ENCODE measurements at places on chromosomes 1 and 21. TPM values are rescaled to one million over a fixed set of nuclear protein-coding genes. Genes with fewer than 3 reads are reported as not detected.
A peak's percentile ranks its signal among the peaks of the same experiment; 100 is the strongest.

GRCh38 chr1:181318858-181319235 lies 164.5 kb upstream of the CACNA1E start:
- no peak for DNase-seq

- no peak for DNase-seq
Measured at GRCh38 chr1:12172042-12172851, 5.5 kb downstream of the TNFRSF1B start.

TLCD4 gene
- total RNA-seq: 4.4 TPM

DNA sequence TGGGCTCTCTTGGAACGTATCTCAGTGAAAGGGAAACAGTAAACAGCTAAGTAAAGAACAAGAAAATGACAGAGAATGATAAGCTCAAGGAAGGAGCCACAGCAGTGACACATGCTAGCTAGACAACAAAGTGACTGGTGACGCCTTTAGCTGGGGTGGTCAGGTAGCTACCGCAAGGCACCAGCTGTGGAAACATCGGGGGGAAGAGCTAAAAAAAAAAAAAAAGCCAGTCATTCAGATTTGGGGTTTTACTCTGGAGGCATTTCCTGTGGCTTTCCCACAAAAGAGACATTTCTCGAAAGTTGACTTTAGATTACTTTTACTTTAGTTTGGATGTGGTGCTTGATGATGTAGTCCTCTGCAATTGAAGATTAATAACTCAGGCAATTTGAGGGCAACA lies 2.1 kb downstream of the FHAD1 start:
- DNase-seq: no peak

GRCh38 chr1:244339073-244339692 lies 112.5 kb downstream of the ADSS2 start:
- DNase-seq: peak; percentile 60

MTARC2 gene
- total RNA-seq: 14.7 TPM

DNA sequence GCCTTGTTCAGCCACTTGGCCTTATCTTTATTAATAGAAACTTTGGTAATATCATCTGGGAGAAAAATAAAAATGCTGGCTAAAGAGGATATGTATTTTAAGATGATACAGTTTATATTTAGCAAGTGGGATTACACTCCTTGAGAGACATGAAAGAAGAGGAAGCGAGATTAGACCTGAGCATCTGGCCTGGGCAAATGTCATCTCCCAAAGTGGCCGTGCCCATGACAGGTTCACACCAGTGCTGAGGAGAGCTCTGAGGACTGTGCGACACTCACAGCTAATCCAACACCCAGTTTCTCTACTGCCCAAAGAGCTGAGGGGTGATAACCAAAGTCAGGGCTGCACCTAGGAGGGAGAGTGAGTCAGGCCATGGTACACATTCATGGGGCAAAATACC lies 121.7 kb upstream of the DUSP10 start:
- no peak for DNase-seq

LCE2C gene
- total RNA-seq: not detected

GRCh38 chr21:39568361-39568760 lies 44.4 kb upstream of the B3GALT5 start:
- no peak for DNase-seq

GRCh38 chr1:233723387-233723786 lies 109.5 kb downstream of the KCNK1 start:
- no peak for DNase-seq

DNA sequence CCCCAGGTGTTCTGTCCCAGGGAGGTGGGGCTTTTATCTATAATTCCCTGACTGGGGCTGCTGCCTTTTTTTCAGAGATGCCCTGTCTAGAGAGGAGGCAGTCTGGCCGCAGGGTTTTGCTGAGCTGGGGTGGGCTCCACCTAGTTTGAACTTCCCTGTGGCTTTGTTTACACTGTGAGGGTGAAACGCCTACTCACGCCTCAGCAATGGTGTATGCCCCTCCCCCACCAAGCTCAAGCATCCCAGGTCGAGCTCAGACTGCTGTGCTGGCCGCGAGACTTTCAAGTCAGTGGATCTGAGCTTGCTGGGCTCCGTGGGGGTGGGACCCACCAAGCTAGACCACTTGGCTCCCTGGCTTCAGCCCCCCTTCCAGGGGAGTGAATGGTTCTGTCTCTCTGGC lies 124.3 kb downstream of the CENPF start:
- DNase-seq: no peak

DNA sequence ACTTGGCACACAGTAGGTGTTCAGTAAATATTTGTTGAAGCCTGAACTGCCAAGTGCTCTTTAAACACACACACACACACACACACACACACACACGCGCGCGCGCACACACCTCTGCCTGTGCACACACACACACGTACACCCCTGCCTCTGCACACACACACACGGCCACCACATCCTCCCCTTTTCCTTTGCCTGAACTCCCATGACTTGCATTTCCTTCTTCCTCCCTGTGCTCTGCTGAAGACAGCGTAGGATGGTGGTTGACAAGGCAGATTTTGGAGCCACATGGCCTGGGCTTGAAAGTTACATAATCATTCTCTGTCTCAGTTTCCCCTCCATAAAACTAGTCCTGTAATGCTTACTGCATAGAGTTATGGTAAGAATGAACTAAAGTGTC lies 712.3 kb downstream of the PTPRU start:
- DNase-seq: no peak

SPRR3 gene
- total RNA-seq: 1,163 TPM

ZNF648 gene
- not detected for total RNA-seq

DNA sequence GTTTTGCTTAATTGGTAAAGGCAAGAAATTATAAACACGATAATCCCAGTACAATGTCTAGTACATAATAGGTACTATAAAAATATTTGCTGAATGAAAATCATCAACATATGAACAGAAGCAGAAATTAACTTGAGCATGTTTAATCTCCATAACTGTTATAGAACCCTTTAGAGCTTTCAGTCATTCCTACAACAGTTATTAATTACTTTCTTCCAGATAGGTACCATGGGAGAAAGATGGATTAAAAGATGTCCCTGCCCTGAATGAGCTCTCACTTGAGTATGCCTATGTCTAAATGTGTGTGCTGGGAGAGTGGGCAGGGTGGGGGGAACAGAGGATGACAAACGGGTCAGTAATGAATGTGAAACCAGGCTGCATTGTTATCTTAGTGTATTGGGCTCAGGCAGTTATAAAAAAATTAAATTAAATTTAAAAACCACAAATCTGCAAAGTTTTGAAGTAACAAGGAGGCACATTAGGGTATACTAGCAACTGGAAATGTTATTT lies 2.4 kb downstream of the EPS15 start:
- no peak for DNase-seq

RIPPLY3 gene
- not detected for total RNA-seq

TMCO1 gene
- total RNA-seq: 33.1 TPM

- DNase-seq: no peak
Measured at GRCh38 chr21:24093032-24093431, 1514.2 kb downstream of the MRPL39 start.

GRCh38 chr1:1578371-1578940 lies 3.8 kb upstream of the SSU72 start:
- no peak for DNase-seq

DNA sequence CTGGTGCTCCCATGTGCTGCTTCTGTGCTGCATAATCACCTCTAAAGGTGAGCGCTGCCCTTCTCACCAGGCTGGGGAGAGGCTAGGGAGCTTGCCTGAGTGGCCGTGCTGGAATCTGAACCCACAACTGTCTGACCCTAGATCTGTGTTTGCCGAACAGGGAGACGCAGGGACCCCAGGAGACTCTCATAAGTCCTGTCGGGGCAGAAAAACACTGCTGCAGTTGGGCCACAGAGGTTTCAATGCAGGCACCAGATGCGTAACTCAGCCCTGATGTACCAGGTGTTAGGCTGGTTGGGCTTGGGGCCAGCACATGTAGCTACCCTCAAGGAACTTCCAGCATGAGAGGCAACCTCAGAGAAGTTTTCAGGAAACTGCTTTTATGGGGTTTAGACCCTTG lies 49.5 kb upstream of the DMRTB1 start:
- peak; percentile 71 for DNase-seq

SH2D2A gene
- total RNA-seq: 4.9 TPM

- DNase-seq: no peak
Measured at GRCh38 chr1:214464445-214465287, 86.7 kb downstream of the PTPN14 start.

KRTAP12-2 gene
- total RNA-seq: not detected

RNF186 gene
- not detected for total RNA-seq

DNA sequence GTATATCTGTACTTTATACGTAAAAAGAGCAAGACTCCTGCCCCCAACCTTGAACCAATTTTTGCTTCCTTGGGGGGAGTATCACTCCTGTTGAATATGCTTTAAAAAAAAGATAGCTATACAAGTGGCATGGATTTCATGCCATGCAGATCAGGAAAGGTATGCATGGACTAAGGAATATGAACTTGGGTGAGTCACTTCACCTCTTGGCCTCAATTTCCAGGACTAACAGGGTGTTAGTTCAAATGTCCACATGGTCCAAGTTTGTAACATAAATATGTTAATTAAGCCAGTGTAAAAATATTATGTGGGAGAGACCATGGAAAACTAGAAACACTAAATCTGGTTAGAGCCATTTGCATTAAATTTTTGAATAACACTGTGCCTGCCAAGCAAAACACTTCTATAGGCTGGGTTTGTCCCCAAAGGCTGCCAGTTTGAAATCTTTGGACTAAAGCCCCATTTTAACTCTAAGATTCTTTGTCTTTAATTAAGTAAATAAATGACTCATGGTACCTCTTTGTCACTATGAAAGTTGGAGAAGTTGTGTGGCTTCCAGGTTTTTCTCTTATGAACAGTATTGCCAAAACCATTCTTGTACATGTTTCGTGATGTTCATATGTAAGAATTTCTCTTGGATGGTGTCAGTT lies 33.1 kb downstream of the FAM177B start:
- no peak for DNase-seq

DNA sequence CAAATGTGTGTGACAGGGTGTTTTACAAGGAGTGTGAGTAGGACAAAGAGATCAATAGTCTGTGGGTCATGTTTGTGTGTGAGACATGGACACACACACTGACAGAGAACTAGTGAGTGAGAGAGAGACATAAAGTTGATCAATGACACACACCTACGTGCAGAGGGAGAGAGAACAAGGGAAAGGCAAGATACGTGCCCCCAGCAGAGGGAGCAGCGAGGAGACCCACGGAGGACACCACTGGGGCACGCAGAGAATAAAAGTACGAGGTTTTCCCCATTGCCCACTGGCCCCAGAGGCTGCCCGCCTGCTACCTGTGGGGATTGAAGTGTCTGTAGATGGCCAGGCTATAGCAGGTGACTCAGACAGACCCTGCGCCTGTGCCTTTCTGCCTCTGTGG lies 130.2 kb upstream of the CSF3R start:
- DNase-seq: no peak

DNA sequence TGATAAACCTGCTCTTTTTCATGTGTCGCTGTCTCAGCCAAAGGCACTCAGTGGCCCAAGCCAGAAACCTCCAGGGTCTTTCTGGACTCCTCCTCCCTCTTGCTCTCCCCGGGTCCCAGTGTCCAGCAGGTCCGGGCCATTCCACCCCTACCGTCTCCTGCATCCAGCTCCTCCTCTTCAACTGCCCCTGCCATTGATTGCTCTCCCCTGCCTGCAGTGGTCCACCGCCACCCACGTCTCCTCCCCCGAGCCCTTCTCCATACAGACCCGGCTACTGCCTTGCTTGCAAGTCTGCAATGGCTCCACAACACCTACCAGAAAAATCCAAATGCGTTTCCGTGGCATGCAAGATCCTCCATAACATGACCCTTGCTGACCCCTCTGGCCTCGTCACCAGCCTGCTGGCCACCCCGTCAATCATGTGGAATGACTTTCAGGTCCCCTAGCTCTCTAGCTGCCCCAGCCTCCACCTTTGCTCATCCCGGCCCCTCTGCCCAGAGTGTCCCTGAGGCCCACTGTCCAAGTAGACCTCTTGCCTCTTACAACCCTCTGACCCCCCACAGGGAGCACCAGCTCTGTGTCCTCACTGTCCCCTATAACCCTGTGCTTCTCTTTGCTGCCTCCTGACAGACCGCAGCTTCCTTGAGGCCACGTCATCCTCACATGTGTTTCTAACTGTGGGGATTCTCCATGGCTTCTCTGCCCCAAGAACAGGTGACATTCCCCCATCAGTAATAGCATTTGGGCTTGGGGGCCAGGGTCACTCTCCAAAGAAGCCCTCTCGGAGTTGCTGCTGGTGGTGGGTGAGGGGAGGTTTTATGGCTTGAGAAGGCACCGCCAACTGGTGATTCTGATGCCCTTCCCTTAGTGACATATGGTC lies 15.0 kb downstream of the CACNA1S start:
- no peak for DNase-seq

GRCh38 chr1:39105061-39105840 lies 79.1 kb downstream of the NDUFS5 start:
- no peak for DNase-seq

DNA sequence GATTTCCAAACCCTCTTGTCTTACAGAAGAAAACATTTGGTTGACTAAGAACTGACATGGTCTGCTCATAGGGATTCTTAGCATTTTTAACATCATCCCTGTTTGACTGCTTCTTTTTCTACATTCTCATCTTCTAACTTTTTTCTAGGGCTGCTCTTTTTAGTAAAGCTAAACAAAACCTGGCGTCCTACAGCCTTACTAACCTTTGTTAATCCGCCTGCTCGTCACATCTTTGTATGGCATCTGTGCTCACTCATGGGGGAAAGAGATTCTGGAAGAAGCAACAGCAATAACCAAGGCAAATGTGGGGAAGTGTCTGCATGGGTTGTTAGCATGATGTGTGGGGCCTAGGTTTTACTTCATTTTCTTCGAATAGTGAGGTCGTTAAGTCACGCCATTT lies 92.0 kb downstream of the KIF1B start:
- no peak for DNase-seq

DNA sequence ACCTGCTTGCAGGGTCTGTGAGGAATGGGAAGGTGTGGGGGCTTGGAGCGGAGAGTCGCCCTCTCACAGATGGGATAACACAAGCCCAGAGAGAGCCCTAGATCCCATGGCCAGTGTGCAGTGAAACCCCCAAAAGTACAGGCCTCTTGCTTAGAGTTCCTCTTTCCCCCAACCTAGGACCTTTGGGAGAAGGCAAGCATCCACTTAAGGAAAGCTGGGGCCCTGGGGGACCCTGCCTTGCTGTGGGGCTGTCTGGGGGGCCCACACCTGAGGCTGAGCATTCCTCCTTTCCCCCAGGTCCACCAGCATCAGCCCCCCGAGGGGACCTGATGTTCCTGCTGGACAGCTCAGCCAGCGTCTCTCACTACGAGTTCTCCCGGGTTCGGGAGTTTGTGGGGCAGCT lies 1.1 kb downstream of the VWA1 start:
- DNase-seq: no peak
